ENCODE measurements at places on chromosomes 16 and 17.

- DNase-seq: no peak
Observed at GRCh38 chr16:27253526-27253930, 15.0 kb downstream of the NSMCE1 start.

DNA sequence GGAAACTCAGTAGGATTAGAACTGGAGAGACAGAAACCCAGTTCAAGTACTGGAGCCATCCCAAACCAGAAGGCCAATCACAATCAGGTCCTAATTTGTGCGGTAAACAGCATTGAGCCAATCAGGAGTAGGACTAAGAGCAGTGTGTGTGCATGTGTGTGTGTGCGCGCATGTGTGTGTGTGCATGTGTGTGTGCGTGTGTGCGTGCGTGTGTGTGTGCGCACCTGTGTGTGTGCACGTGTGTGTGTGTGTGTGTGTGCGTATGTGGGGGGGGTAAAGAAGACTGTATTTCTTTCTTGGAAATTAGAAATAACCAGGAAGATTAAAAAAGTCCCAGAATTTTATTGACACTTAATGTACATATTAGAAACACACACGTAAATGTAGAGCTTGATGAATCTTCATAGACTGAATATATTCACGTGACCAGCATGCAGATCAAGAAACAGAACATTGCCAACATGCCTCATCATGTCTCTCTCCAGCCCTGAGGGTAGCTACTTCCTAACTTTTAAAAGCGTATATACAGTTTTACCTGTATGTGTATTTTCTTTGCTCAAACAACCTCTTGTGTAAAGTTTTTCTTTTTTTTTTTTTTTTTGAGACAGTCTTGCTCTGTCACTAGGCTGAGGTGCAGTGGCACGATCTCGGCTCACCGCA is 919 bp upstream of the DHRS7C start:
- DNase-seq: no peak

DNA sequence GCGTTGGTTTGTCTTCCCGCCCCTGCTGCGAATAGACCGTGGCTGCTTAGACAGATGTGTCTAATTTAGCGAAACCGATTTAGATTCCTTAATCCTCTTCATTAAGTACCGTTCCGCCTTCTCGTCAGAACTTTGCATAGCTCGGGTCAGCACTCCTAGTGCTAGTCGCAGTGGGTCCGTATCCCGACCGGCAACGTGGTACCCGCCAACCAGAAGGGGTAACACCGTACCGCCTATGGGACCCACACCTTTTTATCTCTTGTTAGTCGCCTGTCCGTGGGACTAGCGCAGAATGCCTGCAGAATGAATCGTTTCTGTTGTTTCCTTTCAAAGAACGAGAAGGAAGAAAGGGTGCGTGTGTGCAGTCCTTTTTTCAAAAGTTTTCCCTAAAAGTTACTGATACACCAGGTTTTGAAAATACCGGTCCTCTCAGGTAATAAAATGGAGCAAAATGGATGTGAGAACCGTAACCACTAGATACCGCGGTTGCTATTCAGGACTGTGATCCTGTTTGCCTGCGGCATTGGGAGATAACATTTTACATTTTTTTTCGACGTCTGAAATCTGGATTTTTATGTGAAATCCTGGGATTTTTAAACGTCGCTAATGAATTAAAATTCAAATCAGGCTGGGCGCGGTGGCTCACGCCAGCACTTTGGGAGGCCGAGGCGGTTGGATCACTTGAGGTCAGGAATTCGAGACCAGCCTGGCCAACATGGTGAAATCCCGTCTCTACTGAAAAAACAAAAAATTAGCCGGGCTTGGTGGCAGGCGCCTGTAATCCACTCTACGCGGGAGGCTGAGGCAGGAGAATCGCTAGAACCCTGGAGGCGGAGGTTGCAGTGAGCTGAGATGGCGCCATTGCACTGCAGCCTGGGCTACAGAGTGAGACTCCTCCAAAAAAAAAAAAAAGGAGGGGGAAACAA is 998 bp upstream of the SRSF1 start:
- DNase-seq: no peak

GRCh38 chr17:78154903-78155811 is 9.0 kb downstream of the C17orf99 start:
- no peak for DNase-seq

GRCh38 chr16:1152123-1152638 is 725 bp upstream of the CACNA1H start:
- DNase-seq: peak; percentile 31

DNA sequence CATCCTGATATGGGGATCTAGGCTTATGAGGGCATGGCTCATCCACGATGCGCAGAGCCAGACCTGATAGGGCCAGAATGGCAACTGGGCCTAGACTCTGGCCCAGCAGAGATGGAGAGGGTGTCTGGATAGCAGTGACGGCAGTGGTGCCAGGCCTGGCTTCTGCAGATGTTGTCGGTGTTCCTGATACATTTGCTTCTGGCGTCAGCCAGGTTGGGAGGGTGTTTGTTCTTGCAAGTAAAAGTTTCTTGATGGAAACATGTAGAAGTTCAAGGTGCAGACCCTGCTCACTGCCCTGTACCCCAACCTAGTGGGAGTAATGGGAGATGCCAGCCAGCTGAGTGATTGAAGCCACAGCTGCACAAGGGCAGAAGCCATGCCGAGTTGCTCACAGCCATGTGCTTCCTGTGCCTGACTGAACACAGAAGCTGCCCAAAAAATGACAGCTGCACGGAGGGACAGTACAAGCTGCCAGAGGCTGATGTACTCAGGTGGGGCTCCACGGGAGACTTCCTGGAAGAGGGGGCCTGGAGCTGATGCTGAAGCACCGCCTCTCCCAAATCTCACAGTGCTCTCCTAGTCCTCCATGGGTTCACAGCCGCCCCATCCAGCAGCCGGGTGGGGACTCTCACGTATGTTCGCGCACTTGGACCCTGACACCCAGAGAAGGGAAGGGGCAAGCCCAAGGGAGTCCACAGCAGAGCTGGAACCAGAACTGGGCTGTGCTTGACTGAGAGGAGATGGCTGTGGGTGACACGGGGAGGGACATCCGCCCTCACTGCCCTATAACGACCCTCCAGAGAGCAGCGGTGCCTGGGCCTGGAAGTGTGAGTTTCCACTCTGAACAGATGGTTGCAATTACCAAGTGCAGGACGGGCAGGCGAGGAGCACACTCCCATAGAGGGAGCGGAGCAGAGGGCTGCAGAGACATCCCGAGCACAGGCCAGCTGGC is 78.7 kb downstream of the N4BP1 start:
- no peak for DNase-seq

DNA sequence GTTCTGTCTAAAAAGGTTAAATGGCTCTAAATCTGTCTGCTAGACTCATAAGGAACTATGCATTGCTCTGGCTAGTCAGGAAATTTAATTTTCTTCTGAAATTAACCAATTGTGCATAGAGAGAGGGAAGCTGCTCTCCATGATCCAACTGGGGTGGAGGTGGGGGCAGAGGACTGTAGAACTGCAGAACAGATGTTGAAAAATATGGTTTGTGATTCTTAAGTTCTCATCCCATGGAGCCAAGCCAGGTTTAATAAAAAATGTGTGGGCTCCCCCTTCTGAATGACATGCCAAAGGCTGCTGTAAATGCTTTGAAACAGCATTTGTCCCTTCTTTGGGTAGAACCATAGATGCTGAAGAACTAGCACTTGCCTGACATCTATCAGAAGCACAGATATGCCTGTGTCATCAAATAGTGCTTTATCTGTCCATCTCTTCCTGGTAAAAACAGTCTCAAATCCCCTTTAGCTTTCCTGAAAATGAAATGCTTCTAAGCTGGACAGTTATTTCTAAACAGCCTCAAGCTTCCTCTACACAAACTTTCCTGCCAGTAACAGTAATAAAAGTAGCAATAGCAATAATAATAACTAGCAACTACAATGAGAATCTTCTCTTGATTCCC is 221.4 kb downstream of the CDH8 start:
- DNase-seq: no peak

- no peak for DNase-seq
Observed at GRCh38 chr17:22217135-22217534, 524.8 kb downstream of the KCNJ18 start.

GRCh38 chr17:2050300-2051060 is 4.4 kb upstream of the HIC1 start:
- no peak for DNase-seq
